Fibroblast of skin of right quadriceps (primary cell): ENCODE measurements at places on chromosomes 3 and 15.
A peak's percentile ranks its signal among the peaks of the same experiment; 100 is the strongest.

GRCh38 chr15:98131924-98132323, 171.4 kb downstream of the ARRDC4 start:
- DNase-seq: no peak

GRCh38 chr3:72690629-72691028, 157.6 kb downstream of the SHQ1 start:
- DNase-seq: peak; percentile 19

GRCh38 chr15:83207009-83207659, 489 bp downstream of the HDGFL3 start:
- DNase-seq: peak; percentile 33

- no peak for DNase-seq
Measured at GRCh38 chr3:45936261-45936660, 7.0 kb upstream of the CXCR6 start.

DNA sequence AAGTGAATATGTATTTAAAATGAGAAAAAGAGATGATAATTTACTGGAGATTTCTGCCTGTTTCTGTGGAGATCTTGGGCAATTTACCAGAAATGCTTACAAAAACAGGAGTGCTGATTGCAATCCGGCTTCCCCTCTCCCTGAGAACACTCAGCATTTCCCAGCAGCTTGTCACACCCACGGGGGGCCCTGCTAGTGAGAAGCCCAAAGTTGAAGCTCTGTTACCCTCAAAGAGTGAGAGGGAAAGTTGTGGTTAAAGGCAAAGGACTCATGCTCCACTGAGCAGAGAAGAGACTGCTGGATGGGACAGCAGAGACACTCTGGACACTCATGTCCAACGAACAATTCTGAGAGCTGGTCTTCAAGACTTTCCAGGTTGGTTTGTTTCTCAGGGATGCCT, 2.9 kb downstream of the MCTP2 start:
- peak; percentile 59 for DNase-seq

DNA sequence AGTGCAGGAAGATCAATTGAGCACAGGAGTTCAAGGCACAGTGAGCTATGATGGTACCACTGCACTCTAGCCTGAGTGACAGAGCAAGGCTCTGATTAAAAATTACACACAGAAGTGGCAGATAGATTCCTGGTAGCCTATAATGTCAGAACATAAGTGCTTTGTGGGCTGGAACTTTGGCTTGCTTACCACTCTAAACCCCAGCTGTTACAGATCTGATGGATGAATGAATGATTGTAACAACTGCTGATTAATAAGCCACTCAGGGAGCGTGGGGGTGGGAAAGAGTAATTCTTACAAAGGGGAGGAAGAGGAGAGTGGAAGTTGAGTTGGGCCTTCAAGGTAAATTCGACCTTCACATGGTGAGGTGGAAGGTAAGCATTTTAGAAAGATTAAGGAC, 40.9 kb upstream of the PTPN23 start:
- DNase-seq: no peak

GRCh38 chr3:193590088-193590856, 2.7 kb upstream of the OPA1 start:
- peak; percentile 65 for DNase-seq

- DNase-seq: no peak
Measured at GRCh38 chr3:85171976-85172375, 213.2 kb downstream of the CADM2 start.

DNA sequence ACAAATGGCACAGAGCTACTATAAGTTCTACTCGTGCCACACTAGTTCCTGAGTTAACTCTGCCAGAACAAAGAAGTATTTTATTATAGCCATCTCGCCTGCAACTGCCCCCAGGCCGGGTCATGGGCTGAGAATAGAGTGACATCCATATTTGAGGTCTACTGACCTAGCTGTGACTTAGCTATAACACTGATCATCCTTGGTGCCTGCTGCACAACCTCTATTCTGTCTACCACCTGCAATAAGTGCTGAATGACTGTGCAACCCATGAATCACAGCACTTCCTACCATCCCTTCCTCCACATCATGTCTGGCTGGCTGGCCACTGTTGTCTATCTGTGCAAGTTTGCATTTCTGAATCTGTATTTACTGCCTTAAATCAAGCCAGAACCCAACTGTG, 506.5 kb upstream of the TBL1XR1 start:
- DNase-seq: no peak

DNA sequence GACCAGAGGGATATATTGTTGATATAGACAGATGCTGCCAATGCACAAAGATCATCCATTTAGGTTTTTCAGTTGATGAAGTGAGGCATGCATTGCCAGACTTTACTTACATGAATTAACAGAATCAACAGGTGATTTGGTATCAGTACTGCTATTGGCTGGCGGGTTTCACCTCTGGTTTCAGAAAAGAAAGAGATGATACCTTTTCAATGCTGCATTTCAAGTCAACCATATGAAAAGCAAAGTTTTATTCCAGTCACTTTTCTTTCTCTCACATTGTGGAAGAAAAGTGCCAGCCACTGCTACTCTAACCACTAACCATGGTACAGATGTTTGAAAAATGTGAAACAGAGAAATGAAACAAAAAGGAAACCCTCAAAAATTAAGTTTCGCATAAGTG, 289.1 kb downstream of the TIGIT start:
- DNase-seq: no peak

- peak; percentile 60 for DNase-seq
Measured at GRCh38 chr3:58005669-58006068, 2.6 kb upstream of the FLNB start.

GRCh38 chr15:31364301-31365031, 37.8 kb downstream of the KLF13 start:
- DNase-seq: no peak

DNA sequence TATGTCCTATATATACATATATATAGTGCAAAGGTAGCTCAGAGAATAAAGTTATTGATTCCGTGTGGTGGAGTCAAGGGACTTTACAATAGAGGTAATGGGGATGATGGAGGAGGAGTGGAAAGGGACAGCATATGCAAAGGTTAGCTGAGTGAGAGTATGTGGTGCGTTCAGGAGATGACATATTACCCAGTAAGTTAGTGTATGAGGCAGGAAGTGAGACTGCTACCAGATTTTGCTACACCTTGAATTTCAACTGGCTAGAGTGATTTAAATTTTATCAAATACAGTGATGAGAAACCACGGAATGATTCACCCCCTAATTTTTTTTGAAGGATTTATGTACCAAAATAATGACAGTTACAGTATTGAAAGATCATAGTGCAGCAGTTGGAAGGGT, 2.8 kb downstream of the ACTL6A start:
- no peak for DNase-seq

DNA sequence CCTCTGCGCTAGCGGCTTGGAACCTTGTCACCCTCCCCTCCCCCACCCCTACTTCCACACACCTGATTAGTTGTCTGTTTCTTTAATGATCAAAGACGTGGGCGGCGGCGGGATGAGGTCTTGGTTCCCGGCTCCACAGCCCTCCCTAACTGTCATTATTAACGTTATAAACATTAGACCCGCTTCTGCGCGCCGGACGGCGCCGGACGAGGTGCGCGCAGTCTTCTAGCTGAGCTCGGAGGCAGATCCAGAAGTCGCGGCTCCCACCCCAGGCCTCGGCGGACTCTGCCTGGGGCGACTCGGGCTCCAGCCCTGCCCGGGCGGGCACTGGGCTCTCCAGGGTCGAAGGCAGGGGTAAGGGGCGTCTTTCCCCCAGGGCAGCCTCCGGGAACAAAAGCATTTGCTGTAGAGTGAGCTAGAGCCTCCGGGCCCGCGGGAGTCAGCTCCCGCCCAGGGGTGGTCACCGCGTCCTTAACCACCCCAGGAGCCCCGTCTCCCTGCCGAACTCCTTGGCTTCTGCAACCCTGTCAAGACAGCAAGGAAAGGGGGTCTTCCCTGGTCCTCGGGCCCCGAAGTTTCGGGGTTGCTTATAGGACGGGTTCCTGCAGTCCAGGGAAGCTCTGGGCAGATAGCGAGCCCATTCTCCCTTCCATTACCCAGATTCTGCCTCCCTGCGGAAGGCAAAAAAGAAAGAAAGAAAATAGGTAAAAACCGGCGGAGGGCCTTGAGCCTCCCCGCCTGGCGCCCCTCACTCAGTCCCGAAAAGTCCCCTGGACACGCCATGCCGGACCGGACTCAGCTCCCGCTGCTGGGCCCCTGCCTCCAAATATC, 2.2 kb upstream of the ISLR2 start:
- DNase-seq: no peak

GRCh38 chr3:190811775-190812480, 50.6 kb downstream of the GMNC start:
- peak; percentile 43 for DNase-seq

GRCh38 chr3:54781728-54782127, 146.1 kb downstream of the LRTM1 start:
- DNase-seq: no peak

DNA sequence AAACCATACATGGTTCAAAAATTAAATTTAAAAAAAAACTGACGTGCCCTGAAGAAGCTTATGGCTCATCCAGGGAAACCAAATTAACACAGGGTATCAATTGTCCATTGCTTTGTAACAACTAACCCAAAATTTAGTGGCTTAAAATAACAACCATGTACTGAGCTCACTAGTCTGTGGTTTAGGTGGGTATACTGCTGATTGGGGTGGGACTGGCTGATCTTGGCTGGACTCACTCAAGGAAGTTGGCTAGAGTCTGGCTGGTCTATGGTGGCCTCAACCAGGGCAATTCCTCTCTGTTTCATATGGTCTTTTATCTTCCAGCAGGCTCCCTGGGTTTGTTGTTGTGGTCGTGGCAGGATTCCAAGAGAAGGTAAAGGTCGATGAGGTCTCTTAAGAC, 14.1 kb upstream of the EDC3 start:
- DNase-seq: no peak

DNA sequence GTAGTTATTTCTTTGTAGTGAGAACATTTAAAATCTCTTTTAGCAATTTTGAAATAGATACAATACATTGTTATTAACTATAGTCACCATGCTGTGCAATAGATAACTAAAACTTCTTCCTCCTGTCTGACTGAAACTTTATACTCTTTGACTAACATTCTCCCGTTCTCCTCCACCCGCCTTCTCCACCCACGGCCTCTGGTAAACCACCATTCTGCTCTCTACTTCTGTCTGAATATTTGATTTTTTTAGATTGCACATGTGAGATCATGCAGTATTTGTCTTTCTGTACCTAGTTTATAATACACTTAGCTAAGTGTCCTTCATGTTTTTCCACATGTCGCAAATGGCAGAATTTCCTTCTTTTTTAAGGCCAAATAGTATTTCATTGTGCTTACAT, 72.8 kb upstream of the RBM5 start:
- DNase-seq: no peak

- DNase-seq: no peak
Measured at GRCh38 chr15:71392861-71393283, 277.6 kb downstream of the THSD4 start.

DNA sequence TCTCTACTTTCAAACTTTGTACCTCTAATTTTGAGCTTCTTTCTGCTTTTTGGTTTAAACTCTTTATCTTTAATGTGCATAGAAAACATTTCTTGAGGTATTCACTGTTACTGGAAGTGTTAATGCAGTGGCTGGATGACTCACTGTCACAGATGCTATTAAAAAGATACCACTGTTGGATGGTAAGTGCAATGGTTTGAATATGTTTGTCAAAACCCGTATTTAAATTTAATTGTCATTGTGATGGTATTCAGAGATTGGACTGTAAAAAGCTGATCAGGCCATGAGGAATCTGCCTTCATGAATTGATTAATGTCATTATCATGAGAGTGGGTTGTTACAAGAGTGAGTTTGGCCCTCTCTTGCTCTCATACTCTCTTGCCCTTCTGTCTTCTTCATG, 70.6 kb downstream of the AP4E1 start:
- peak; percentile 58 for DNase-seq

DNA sequence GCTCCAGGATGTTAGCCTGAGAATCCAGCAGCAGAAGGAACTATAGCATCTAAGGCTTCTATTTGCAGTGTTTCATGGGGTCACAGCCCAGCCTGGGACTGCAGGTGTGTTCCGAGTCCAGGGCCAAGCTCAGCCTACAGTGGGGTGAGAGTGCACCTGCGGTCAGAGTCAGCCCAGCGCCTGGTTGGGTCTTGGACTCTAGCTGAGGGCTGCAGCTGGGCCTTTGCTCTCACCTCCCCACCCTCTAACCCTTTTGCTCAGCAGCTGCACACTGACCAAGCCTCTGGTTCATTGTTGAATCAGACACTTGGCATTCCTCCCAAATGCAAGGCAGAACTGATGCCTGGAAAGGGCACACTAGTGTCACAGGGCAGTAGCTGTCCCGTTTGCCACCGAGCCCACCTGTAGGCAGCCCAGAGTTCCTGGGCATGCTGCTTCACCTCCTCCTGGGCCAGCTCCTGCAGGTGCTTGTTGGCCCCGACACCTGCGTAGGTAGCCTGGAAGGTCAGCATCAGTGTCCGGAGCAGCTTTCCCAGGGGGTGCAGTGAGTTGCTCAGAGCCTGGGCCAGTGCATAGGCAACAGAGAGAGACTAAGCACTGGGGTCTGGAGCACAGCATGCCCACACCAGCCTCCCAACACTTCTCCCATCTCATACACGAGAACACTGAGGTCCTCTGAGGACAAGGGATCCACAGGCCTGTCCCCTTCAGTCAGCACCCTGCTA, 17.5 kb downstream of the ALS2CL start:
- no peak for DNase-seq

- no peak for DNase-seq
Measured at GRCh38 chr3:136434429-136434828, 184.3 kb downstream of the PCCB start.

GRCh38 chr3:11953778-11954177, 50.4 kb upstream of the SYN2 start:
- DNase-seq: no peak

DNA sequence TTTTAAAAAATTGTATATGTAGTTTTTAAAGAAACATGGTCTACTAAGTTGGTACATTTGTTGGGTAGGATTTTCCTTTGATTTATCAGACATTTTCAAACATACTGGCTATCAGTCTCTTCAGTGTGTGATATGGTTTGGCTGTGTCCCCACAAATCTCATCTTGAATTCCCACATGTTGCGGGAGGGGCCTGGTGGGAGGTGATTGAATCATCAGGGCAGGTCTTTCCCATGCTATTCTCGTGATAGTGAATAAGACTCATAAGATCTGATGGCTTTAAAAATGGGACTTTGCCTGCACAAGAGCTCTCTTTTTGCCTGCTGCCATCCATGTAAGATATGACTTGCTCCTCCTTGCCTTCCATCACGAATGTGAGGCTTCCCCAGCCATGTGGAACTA, 121.9 kb downstream of the ABI3BP start:
- no peak for DNase-seq

- DNase-seq: no peak
Measured at GRCh38 chr3:158737976-158738615, 5.8 kb upstream of the RARRES1 start.

DNA sequence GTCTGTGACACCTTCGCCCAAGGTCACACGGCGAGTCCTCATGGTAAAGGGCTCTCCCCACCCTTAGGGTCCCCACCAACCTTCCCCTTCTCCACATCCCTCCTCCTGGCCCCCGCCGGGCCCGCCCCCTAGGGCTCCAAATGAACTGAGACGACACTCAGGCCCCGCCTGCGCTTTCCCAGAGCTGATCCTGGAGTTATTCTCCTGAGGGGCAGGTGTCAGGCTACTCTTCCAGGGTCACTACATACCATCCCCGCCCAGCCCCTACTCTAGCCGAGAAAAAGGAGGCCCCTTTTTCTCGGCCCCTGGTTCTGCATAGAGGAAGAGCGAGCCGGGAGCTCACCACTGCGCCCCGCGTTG, 292 bp downstream of the USP4 start:
- DNase-seq: no peak

GRCh38 chr3:75176937-75177336, 487.2 kb upstream of the FRG2C start:
- peak; percentile 1 for DNase-seq
